ENCODE measurements at places on chromosomes 6 and 20.

- no peak for DNase-seq
Measured at GRCh38 chr6:170129691-170130171, 161.1 kb downstream of the DLL1 start.

DNA sequence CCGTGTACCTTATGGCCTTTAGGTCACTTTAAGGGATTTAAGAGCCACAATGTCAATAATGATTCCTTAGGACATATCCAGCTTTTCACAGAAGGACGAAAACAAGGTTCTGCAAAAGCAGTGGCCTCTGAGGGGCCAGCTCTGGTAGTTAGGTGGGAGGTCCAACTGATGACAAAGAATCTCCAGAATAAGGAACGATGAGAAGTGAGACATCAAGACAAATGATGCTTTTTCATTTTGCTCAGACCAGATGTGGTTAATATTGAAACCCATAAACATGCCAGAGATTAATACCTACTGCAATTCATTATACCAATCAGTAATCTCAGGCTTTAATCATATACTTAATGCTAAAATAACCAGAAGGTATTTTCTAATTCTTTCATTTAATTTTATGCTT, 1.9 kb downstream of the C6orf58 start:
- DNase-seq = no peak

GRCh38 chr6:30722280-30723112, 2.3 kb downstream of the TUBB start:
- peak; percentile 70 for DNase-seq

- no peak for DNase-seq
Measured at GRCh38 chr20:8155812-8156211, 23.7 kb downstream of the PLCB1 start.

DNA sequence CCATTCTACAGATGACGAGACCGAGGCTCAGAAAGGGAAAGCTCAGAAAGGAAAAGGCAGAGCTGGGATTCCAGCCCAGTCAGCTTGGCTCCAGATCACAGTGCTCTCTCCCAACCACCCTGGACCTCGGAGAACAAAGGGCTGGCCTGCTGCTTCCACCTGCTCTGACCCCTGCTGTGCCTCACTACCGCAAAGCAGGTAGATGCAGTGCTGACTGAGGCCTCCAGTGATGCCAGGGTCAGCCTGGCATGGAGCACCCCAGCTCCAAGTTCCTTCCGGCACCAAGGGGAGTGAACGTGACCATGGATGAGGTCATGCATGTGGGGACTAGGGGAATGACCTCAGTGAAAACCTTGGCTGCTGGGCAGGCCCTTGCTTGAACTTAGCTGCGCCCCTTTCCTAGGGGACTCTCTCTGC, 20.7 kb upstream of the TLDC2 start:
- no peak for DNase-seq

DNA sequence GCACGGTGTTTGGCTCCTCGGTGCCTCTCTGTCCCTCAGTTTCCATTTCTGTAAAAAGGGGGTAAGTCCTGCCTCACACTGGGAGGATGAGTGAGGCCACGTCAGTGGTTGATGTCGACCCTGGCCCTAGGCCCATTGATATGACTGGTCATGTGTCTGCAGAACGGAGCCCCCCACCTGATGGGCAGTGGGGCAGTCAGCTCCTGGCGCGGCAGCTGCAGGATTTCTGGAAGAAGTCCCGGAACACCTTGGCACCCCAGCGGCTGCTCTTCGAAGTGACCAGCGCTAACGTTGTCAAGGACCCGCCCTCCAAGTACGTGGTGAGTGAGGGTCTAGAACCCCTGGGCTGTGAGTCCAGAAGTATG, 1.2 kb downstream of the SNX21 start:
- DNase-seq = no peak

- no peak for DNase-seq
Measured at GRCh38 chr6:68226460-68226859, 408.6 kb upstream of the ADGRB3 start.

DNA sequence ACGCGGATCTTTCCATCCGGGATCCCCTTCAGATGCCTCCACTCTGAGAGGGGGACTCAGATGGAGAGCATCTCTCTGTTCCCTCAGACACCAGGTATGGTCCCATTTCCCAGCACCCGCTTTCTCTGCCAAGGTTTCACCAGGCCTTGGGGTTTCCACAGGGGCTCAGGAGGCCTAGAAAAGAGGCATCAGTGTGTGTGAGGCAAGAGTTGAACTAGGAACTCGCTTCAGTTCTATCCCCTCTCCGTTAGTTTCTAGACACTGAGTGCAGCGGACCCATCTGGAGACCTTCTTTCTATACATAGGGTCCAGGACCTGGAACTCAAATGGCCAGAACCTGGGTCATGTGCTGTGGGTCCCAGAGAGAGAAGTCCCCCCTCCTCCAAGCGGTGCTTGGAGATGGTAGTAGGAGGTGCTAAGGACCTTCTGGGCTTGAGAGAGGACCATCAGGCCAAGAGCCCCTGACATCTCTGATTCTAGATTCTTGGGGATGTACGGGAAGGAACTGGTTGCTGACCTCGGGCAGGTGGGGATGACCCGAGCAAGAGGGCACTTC, 2.1 kb downstream of the SLC12A5 start:
- DNase-seq = no peak

DNA sequence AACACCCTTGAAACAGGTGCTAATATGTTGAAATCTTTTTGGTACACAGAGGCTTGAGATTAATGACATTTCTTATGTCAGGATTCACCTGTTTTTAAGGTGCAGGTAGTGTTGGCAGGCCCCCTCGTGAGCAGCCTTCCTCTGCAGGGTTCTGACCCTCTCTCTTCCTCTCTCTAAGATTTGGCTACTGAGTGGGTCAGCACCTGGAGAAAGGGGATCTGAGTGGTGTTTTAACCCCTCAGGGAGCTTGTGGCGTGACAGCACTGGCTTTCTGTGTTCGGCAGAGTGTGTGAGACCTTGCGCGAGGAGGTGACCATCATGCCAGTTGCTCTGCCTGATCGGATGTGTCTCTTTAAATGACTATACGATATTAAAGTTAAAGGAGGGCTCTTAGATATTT, 37.1 kb downstream of the HIVEP1 start:
- no peak for DNase-seq

DNA sequence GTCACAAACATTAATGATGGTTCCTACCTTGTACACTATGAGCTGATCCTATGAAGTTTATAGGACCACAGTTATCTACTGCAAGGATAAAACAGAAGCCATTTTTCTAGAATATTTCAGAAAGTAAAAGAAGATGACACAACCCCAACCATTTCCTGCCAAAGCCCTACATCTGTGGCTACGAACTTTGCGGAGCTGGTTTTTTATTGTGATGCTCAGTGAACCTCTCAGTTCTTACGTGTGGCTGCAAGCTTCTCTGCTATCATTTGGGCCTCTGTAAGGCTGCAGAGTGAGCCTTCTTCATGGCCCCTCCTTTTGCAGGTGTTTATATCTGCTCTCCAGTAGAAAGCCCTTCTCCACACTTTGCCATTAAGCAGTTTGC, 17.8 kb upstream of the TAGAP start:
- no peak for DNase-seq

DNA sequence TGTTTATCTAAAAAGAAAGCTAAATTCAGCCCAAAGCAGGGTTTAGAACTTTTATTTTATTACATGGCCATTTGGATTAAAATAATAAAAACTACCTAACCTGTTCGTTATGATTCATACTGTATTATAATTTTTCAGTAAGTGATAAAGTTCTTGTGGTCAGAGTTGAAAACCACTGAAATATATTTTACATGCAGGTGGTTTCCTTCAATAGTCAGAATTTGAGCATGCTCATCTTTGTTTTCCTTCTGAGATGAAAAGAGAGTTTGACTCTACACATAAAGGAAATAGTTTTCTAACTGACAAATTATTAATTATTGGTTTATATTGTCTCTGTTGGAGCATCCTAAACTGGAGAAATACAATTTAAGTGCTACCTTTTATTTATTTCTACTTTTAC, 114.0 kb upstream of the FKBP1C start:
- no peak for DNase-seq

- DNase-seq = no peak
Measured at GRCh38 chr6:99559057-99559456, 9.4 kb downstream of the CCNC start.

- no peak for DNase-seq
Measured at GRCh38 chr6:80329496-80329895, 223.0 kb downstream of the BCKDHB start.

DNA sequence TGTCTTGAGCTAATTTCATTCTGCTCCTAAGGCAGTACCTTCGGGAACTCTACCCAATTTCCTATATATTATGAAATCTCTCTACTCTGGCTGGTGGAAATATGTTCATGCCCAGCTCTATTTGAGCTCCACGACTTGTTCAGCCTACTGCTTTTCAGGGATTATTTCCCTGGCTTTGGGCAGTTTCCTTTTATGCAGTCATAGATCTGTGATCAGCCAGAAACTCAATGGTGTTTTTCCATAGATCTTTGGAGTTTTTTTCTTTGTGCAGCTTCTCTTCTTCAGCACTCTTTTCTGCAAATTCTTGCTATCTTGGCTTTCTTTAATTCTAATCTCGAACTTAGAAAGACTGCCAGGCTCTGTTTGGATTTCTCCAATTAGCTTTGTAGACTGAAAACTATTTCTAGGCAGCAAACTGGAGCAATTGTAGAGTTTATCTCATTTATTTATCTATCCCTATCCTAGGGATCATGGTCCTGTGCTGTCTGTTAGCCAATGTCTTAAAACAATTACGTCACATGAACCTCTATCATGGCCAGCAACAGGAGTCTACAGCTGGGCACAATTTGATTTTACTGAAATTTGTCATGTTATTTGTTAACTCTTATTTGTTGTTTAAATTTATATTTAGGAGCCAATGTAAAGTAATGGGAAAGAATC, 328.4 kb downstream of the BCKDHB start:
- DNase-seq = no peak

DNA sequence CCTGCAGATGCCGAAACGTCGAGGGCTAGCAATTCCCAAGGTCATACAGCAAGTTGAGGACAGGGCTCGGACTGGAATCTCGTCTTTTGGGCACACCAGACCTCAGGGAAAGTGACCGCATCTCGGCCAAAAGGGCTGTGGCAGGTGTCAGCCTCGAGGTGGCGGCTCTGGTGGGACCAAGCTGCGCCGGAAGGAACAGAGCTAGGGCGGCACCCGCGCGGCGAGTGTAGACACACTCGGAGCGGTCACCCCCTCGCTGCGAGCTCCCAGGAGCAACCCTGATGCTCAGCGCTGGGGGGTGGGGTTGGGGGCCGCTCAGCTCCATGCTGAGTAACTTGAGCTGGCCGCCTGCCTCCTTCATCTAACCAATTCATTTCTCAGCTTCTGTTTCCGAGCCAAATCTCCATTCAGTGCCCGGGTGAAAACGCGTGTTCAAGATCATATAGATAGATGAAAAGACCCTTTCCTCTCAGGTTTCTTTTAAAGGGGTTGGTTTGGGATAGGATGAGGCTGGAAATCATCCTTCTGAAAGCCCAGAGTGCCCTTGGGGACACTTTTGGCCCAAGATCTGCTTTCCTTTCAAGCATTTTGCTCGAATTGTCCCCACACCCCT, 2.2 kb upstream of the TUBB2B start:
- no peak for DNase-seq

DNA sequence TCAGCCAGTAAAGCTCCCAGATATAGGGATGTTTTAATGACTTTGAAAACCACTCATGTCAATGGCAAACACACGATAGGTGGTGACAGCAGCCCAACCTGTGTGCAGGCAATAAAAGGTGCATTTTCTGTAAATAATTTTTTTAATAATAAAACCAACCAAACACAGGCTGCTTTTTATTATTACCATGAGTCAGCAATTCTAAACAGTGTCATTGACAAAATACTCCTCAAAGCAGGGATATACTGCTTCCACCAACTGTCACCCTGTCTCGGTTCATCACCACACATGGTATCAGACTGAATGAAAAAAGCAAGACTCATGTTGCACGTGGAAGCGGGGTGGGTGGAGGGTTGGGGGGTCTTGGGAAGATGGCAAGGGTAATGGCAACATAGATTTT, 195.9 kb downstream of the ANKRD60 start:
- no peak for DNase-seq

DNA sequence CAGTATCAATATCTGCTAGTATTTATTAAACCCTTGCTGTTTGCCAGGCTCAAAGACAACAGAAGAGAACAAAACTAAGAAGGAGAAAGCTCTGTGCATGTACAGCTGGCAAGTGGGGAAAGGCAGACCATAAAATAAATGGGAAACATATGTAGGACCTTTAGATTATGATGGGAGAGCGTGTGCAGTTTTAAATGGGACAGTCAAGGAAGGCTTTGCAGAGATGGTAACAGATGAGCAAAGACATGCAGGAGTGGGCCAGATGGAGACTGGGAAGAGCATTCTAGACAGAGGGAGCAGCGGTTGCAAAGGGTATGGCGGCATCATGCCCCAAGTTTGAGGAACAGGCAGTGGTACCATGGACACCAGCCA, 260.0 kb downstream of the NRN1 start:
- DNase-seq = no peak

- DNase-seq = peak; percentile 50
Measured at GRCh38 chr6:106512048-106512967, 117.0 kb downstream of the RTN4IP1 start.

DNA sequence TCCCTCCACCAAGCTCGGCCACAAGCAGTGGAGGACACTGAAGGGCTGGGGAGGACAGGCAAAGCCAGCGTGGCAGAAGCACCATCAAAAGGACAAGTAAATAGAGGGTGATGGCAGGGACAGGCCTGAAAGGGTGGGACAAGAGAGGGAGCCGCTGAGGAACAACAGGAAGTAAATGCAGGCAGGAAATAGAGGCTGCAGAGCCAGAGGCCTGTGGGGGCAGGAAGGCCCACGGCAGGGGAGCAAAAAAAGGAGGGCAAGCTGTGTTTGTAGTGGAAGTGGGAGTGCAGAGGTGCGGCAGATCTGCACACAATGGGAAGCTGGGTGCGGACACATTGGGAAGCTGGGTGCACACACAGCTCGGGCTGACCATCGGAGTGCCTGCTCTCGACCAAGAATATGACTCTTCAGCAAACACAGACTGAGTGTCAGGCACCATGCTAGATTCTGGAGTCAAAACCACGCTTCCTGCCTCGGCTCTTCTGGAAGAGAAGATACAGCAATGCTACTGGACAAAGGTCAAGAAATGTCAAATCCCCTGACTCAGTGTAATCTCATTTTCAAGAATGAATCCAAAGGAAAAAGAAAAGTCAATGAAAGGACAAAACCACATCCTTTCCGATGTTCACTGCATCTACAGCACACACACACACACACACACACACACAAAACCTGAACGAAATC, 40.4 kb upstream of the RAB22A start:
- no peak for DNase-seq

GRCh38 chr6:126359936-126360537, 20.1 kb downstream of the CENPW start:
- DNase-seq = no peak

GRCh38 chr20:35039846-35040489, 52.6 kb downstream of the TRPC4AP start:
- no peak for DNase-seq

GRCh38 chr6:34237316-34237721, 646 bp downstream of the HMGA1 start:
- no peak for DNase-seq
